ENCODE measurements at places on chromosomes 13 and 19. TPM values are rescaled to one million over a fixed set of nuclear protein-coding genes. Genes with fewer than 3 reads are reported as not detected.

LRP3 gene
- 49.3 TPM for total RNA-seq

NDUFA7 gene
- total RNA-seq: 31.8 TPM

C5AR1 gene
- total RNA-seq: 0.39 TPM

MAST1 gene
- 0.36 TPM for total RNA-seq

SPC24 gene
- 16.2 TPM for total RNA-seq

IRGC gene
- not detected for total RNA-seq

CEACAM7 gene
- total RNA-seq: not detected

ZNF543 gene
- 11.2 TPM for total RNA-seq

TCF3 gene
- 117 TPM for total RNA-seq

PSG7 gene
- 0.30 TPM for total RNA-seq

ARMC6 gene
- total RNA-seq: 51.1 TPM

MISP gene
- 0.10 TPM for total RNA-seq

PSG3 gene
- total RNA-seq: not detected

WTIP gene
- 53.9 TPM for total RNA-seq

ZNF285 gene
- 3.8 TPM for total RNA-seq

GEMIN7 gene
- 21.7 TPM for total RNA-seq

LPAR2 gene
- 1.7 TPM for total RNA-seq

ZNF418 gene
- 6.2 TPM for total RNA-seq

ZNF208 gene
- 0.33 TPM for total RNA-seq

ARL11 gene
- not detected for total RNA-seq

OR7G1 gene
- not detected for total RNA-seq

CEACAM20 gene
- total RNA-seq: not detected

KRTDAP gene
- total RNA-seq: not detected

UNC13A gene
- total RNA-seq: 6.5 TPM

LRRC4B gene
- total RNA-seq: 1.2 TPM

ATP4A gene
- total RNA-seq: not detected

ZNF772 gene
- 17.5 TPM for total RNA-seq

ZNF865 gene
- 5.1 TPM for total RNA-seq

WDR62 gene
- 1.7 TPM for total RNA-seq

ZNF443 gene
- total RNA-seq: 2.0 TPM

LAIR1 gene
- total RNA-seq: not detected

PDCD5 gene
- total RNA-seq: 73.4 TPM

THAP8 gene
- 5.5 TPM for total RNA-seq

CCDC70 gene
- not detected for total RNA-seq

All from smooth muscle cell of the pulmonary artery (primary cell).